Neural progenitor cell (in vitro differentiated cells): ENCODE measurements at places on chromosomes 12 and 14.
A peak's percentile ranks its signal among the peaks of the same experiment; 100 is the strongest.

DNA sequence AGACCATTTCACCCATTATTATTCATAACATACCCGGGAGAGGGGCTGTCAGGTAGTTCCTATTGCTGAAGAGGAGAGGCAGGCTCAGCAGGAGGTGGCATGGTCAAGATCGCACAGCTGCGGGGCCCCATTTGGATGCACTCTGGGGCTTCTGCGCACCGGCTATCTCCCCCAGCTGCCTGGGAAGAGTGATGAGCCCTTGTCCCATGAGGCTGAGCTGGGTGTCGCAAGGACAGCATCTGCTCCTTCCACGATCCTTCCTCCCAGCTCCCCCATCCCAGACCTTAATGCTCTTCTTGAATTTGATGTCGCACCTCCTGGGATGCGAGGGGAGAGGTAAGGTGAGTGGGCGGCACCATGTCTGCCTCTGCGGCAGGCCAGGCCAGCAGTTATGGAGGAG, 62.6 kb downstream of the SLC24A4 start:
- no peaks in the 10 kb centered on the region for H3K4me1 ChIP-seq
- no peak for DNase-seq

DNA sequence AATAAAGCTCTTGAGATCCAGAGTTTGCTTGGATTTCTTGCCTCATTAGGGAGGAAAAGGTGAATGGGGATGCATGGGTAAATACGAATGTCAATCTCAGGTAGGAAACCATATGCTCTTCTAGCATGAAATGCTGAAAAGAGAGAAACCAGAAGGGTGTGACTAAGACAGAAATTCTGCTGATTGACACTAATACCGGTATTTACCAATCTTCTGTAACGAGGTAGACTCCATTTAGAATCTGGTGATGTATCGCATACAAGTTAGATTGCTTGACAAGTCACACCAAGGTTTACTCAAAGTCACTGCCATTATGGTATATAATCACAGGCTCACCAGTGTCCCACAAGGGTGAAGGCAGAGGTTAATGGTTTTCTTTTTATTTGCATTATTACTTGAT, 337.9 kb downstream of the NRXN3 start:
- H3K27me3 ChIP-seq: no peaks in the 10 kb centered on the region
- H3K27ac ChIP-seq: no peak overlapping the region
- no peak for DNase-seq
- no peak overlapping the region for H3K4me3 ChIP-seq
- H3K36me3 ChIP-seq: no peaks in the 10 kb centered on the region

DNA sequence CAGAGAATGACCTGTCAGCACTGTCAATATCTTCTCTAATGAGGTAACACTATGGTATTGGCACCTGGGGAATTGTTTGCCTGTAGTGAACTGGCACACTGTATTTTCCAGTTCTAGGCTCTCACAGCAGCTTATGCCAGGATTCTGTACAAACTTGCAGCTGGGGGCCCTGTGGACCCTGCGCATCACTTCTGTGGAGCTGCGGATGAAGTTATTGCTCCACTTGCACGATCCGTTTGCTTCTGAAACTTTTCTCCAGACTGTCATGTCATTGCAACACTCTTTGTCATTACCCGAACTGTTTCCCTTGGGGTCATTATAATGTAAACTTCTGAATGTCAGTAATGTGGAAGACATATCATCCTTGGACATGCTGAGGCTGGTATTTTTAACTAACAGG, 3.9 kb downstream of the RNASE11 start:
- H3K4me3 ChIP-seq: no peak overlapping the region
- no peaks in the 10 kb centered on the region for H3K27me3 ChIP-seq
- no peak for DNase-seq
- no peaks in the 10 kb centered on the region for H3K36me3 ChIP-seq
- peaks cover 50% of the 10 kb centered on the region for H3K4me1 ChIP-seq
- no peak overlapping the region for H3K27ac ChIP-seq

- no peaks in the 10 kb centered on the region for H3K36me3 ChIP-seq
- no peaks in the 10 kb centered on the region for H3K27me3 ChIP-seq
- no peak overlapping the region for H3K4me3 ChIP-seq
- H3K4me1 ChIP-seq: peaks cover 24% of the 10 kb centered on the region
Measured at GRCh38 chr14:90518941-90519256, 122.1 kb downstream of the CALM1 start.

DNA sequence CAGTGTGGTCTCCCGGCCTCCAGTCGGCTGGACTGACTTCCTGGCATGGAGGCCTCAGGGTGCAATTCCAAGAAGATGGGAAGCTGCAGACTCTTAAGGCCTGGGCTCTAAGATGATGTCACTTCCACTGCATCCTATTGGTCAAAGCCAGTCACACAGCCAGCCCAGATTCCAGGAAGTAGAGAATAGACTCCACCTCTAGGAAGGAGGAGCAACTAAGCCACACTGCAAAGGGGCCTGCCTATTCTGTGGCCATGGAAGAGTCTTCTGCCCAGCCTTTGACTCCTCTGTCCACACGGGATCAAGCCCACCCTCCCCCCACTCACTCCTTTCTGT, 103.9 kb upstream of the RFLNA start:
- H3K4me1 ChIP-seq: peaks cover 16% of the 10 kb centered on the region
- no peak overlapping the region for H3K4me3 ChIP-seq
- peak; percentile 23 for DNase-seq
- H3K36me3 ChIP-seq: no peaks in the 10 kb centered on the region

GRCh38 chr14:61033054-61033453, 52.0 kb downstream of the SLC38A6 start:
- no peaks in the 10 kb centered on the region for H3K27me3 ChIP-seq
- DNase-seq: no peak
- no peak overlapping the region for H3K4me3 ChIP-seq
- no peak overlapping the region for H3K27ac ChIP-seq
- no peaks in the 10 kb centered on the region for H3K36me3 ChIP-seq

DNA sequence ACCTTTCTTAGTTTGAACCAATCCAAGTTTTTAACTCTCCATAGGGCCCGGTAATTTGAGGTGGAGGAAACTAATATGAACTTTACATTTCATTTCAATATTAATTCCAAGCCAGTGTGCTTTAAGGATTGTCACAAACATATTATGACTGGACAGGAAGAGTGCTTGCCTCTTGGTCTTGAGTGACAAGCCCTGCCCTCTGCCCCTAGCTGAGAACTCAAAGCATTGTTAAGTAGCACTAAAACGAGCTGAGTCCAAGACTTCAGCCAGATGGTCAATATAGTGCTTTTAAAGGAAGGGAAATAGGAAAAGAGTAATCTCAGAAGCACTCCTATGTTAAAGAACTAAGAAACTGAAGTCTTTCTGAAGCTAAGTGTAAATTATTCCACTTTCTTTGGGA, 17.1 kb downstream of the TRMT5 start:
- H3K27me3 ChIP-seq: no peaks in the 10 kb centered on the region
- H3K36me3 ChIP-seq: no peaks in the 10 kb centered on the region
- H3K27ac ChIP-seq: peak overlapping the region; percentile 57
- no peaks in the 10 kb centered on the region for H3K4me1 ChIP-seq
- DNase-seq: peak; percentile 20
- H3K4me3 ChIP-seq: no peak overlapping the region

DNA sequence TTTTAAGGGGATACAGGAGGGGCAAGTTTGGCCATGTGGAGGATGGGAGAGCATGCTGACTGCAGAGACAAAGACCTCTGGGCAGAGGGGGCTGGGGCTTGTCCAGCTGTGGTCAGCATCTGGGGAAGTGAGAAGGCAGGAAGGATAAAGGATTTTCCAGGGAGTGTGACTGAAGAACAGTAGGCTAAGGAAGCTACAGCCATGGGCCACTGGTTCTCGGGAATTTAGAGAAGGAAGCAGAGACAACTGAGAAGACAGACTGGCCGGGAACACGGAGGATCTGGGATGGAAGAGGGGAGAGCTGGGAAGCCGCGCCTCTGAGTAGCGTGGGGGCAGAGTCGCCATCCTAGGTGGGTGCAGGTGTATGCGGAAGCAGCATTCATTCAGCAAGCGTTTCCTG, 7.0 kb upstream of the PGAM5 start:
- peak overlapping the region; percentile 58 for H3K27ac ChIP-seq
- no peak overlapping the region for H3K4me3 ChIP-seq
- no peaks in the 10 kb centered on the region for H3K27me3 ChIP-seq
- no peaks in the 10 kb centered on the region for H3K4me1 ChIP-seq
- peak; percentile 16 for DNase-seq

- peaks cover 11% of the 10 kb centered on the region for H3K4me1 ChIP-seq
- H3K27ac ChIP-seq: no peak overlapping the region
- no peaks in the 10 kb centered on the region for H3K27me3 ChIP-seq
- H3K36me3 ChIP-seq: no peaks in the 10 kb centered on the region
- no peak for DNase-seq
Measured at GRCh38 chr12:6182279-6182898, 17.8 kb upstream of the CD9 start.
